ENCODE measurements at places on chromosomes 2 and 18.

- DNase-seq: peak; percentile 10
Observed at GRCh38 chr2:78861546-78861945, 164.0 kb upstream of the REG3G start.

DNA sequence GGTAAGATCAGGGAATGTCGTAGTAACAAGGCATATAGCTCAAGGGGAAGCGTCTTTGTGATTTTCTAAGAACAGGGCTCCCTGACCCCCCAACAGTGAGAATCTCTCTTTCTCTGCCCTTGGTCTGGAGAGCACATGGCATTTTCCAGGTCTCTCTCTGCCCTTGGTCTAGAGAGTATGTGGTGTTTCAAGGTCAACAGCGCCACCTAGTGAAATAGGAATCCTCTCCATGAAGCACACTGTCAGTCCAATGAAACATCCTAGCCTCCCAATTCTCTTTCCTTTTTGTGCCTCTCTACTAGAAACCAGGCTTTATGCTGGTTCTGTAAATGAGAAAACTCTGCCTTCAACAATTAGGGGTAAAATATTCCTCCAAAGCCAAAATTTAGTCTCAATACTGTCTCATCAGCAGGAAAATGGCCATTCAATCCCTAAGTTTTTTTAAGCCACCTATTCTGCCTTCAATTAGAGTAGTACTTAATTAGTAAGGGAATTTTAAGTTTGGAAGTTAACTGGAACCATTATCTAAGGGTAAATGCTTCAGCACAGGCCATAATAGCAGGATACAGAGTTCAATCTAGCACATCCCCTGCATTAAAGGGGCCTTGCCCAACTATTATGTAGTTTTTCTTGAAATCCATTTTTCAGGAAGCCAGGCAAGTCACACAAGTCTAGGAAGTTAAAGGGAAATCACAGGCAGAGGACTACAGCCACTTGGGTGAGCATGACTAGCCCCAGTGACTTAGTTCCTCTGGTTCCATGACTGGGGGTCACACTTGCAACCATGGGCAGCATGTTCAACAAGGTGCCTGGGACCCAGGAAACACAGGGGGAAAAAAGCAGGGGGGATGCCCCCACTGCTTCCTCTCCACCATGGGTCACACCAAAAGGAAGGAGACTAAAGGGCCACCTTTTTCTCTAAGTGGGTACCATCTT lies 12.4 kb downstream of the DYM start:
- peak; percentile 67 for DNase-seq

- no peak for DNase-seq
Observed at GRCh38 chr2:45812011-45812500, 160.6 kb downstream of the PRKCE start.

GRCh38 chr2:201798252-201798913 lies 8.0 kb upstream of the CDK15 start:
- no peak for DNase-seq

- no peak for DNase-seq
Observed at GRCh38 chr18:61528961-61529360, 195.7 kb downstream of the CDH20 start.

DNA sequence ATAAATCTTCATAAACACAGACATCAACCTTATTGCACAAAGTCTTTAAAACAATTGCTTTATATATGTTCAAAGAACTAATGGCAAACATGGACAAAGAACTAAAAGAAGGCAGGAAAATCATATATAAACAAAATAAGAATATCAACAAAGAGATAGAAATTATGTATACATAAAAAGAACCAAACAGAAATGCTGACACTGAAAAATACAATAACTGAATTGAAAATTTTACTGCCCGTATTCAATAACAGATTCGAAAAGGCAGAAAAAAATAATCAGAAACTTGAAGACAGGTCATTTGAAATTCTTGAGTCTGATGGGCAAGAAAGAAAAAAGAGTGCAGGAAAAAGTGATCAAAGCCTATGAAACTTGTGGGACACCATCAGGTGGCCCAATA lies 22.0 kb upstream of the TFCP2L1 start:
- no peak for DNase-seq

DNA sequence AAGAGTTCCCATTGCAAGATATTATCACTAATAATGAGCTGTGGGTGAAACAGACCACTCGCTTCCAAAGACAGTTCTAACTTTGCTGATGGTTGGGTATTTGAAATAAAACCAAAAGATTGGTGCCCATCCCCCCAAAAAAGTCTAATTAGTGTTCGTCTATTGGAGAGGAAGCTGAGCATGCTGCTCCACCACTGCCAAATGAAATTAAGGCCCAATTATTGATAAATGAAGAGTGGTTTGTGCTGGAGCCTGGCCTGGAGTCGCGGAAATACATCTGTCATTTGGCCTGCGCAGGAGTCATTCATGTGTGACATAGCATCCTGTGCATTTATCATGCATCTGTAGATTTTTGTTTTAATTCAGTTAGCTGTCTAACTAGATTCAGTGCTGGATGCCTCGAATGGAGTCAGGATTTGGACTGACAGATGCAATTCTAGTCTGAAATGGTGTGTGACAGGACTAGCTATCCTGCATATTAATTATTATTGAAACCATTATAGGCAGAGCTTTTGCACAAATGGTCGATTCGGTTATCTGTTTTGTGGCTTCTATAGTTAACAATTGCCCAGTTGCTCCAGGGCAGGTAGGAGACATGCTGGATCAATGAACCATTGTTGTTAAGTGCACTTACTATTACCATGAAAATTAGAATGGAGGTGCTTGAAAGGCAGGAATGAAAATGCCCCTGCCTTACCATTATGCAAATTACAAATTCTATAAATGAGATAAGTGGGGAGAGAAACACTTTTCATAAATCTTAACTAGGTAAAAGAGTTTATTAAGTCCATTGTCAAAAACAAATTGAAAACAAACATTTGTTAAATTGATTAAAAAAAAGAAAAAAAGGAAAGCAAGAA lies 450.4 kb upstream of the TCF4 start:
- no peak for DNase-seq
